ENCODE measurements at places on chromosomes 3 and 15.

DNA sequence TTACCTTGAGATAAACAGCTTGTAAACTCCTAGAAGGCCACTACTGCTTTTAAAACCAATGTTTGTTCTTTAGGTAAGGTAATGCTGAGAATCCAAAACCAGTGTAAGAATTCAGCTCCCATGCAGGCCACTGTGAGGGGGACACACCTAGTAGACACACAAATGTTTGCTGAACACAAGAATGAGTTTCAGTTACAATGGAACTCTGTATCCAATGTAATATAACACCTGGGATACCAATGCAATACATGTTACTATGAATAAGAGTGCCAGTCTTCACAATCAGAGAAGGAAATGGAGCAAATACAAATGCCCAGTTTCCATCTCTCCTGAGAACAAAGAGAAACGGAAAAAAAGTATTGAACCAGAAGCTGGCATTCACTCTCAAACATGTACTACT lies 65.9 kb downstream of the IGF2BP2 start:
- DNase-seq = peak; percentile 31

DNA sequence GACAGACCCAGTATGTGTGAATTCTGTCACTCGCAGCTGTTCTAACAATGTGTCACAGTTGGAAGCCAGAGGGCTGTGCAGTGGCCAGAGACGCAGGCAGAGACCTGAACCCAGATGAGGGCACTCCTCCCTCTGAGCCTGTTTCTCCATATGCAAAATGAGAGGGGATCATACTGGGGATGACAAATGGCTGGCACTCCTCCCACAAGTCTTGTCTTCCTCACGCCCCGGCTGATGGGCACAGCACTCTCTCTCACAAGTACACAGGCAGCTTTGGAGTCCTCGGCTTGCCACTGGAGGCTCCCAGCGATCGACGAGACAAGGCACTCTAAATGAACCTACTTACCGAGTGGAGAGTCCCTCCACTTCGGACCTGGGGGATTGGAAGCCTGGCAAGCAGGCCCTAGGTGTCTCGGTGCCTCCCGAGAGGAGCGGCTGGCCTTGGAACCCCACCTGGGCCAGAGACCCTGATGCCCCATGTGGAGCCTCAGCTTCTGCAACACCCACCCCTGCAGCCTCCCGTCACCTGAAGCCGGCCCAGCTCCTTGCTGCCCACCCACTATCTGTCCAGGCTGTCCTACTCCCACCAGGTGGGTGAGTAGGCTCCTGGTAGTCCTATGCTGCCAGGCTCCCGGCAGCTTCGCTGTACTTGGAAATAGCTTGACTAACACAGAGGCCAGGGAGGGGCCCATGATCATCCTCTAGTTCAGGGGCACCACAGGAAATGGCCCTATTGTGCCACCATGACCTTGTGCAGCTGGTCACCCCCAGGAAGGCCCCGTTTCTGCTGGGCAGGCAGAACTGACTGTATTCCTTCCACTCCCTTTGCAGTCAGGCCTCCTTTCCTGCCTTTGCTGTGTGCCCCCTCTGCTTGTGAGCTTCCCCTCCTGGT lies 65.0 kb upstream of the IQSEC1 start:
- DNase-seq = no peak

GRCh38 chr3:122560680-122561079 lies 3.4 kb downstream of the PARP9 start:
- peak; percentile 80 for DNase-seq

- DNase-seq = peak; percentile 63
Measured at GRCh38 chr3:57151021-57151449, 14.1 kb downstream of the IL17RD start.

DNA sequence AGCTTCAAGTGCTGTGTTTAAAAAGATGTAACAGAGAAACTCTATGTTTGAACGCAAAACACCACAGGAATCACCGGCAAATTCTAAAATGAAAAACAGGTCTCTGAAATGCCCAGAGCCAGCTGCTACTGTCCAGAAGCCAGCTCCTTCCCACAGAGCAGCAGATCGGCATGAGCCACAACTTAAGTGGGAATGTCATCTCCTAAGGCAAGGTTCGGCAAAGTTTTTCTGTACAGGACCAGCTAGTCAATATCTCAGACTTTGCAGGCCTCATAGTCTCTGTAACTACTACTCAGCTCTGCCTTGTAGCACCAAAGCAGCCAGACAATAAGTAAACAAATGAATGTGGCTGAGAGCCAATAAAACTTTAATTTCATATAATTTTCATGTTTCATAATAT lies 4.9 kb downstream of the PLOD2 start:
- DNase-seq = peak; percentile 37

GRCh38 chr3:17473761-17474160 lies 268.7 kb downstream of the TBC1D5 start:
- DNase-seq = peak; percentile 30

DNA sequence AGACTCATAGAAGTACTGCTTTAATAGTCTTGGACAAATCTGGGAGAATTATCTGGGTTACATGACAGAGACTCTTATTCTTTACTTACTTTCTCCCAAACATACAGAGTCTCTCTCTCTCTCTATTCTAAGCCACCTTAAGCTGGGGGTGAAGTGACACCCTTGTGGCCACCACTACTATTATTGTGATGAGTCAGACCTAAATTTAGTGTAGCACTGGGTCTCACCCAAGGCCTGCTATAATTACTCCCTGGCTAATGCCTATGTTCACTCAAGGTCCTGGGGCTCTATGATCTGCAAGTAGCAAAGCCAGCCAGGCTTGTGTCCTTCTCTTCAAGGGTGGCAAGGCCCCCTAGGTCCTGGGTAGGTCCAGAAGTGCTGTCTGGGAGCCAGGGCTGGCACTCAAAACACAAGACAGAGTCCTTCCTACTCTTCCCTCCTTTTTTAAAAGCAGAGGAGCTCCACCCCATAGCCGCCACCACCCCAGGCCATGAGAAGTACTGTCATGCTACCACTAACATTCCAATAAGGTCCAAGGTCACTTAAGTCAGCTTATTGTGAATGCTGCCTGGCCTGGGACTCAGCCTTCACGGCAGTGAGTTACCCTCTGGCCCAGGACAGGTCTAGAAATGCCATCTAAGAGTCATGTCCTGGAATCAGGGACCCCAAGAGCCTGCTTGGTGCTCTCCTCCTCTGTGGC lies 183.6 kb downstream of the POLQ start:
- no peak for DNase-seq

DNA sequence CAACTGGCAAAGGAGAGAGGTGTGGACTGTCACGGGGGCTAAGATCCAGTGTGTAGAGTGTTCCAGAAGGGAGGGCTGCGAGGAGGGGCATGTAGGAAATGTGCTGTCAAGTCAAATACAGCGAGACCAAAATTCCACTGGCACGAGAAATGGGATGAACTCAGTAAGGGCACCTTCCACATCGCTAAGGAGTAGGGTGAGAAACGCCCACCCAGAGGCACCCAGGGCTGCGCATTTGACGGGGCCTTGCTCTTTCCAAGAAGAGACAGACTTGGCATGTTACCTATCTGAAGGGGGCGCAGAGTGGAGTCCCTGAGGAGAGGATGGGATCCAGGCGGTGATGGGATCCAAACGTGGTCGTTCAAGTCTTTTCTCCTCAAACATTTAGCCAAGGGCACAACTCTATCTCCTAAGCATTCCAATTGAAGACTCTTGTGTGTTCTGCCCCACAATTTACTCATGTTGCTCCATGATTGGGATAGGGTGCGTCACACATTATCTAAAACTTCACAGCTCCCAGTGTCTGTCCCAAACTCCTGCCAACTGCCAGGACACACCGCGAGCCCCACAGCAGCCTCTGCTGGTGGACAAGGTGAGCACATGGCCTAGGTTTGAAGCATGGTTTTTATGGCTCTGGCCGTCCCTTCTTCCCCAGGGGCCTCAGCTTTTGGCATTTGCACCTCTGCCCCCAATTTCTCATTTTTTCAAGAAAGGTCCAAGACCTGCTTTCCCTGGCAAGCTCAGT lies 7.6 kb downstream of the SELENOS start:
- no peak for DNase-seq

DNA sequence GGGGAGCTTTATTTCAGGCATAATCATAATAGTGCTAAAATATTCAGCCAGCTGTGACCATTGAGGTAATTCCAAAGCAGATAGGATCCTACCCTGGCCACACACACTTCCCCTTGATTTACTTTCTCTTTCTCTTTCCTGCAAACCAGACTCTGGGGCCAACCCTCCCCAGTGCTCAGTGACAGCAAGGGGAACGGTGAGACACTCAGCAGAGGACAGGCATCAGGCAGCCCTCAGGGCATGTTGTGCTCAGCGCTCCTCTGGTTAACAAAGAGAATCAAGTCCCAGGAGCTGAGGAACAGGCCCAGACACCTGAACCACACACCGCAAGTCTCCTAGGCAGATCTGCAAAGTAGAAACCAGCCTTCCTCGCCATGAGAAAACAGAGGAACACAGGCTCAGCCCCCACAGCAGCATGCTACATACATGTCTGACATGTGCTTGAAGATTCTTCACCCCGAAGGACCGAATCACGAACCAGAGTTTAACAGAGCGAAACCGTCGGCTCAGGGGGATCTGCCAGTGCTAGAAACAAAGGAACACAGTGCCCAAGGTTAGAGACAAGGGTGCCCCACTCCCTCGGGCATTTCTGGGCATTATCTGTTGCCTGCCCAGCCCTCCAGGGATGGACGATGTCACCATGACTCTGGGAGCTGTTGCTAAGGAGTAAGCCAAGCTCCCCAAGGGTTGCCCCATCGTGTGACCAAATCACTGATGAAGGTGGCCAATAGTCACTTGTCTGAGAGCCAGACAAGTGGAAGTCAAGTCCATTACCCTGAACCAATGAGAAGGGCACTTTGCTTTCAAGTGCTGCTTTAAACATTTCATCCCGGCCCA lies 17.5 kb downstream of the HDC start:
- no peak for DNase-seq

GRCh38 chr3:183211352-183211751 lies 41.7 kb upstream of the B3GNT5 start:
- DNase-seq = peak; percentile 70

DNA sequence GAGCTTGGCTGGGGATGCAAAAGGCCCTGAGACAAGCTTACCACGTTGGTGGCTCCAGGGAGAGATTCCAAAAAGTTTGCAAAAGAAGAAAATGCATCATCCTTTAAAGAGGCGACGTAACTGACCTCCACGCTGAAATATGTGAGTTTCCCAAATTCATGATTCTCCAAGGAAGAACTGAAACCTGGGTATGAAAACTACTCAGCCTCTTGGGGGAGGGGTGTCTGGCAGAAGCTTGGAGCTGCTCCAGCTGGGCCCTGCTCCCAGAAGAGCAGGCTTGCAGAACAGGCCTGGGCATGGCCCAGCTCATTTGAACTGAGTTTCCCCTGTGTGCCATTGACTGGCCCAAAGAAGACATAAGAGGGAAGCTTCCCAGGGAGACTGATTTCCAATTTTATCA lies 20.5 kb downstream of the CPN2 start:
- no peak for DNase-seq

DNA sequence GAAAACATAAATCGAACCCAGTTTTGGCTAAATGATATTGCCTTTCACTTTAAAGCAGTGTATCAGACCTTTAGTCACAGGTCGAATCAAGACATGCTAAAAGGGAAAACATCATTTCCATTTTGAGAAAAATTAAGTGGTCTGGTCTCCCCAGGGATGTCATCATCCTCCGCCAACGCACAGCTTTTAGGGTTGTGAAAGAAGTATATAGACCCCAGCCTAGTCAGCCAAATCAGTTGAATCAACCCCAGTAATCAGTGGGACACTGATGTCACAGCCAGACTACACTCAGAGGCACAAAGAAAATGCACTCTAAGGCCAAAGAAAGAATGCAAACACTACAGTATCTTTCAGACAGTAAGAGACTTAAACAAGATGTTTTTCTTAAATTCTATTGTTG lies 187.4 kb downstream of the ZIC4 start:
- DNase-seq = no peak

- DNase-seq = peak; percentile 84
Measured at GRCh38 chr15:64897345-64897985, 14.2 kb upstream of the ANKDD1A start.

- DNase-seq = no peak
Measured at GRCh38 chr15:57044072-57044702, 125.7 kb downstream of the TCF12 start.

GRCh38 chr3:185818267-185818875 lies 6.5 kb downstream of the IGF2BP2 start:
- no peak for DNase-seq

- DNase-seq = no peak
Measured at GRCh38 chr3:165839296-165840076, 2.3 kb upstream of the BCHE start.

DNA sequence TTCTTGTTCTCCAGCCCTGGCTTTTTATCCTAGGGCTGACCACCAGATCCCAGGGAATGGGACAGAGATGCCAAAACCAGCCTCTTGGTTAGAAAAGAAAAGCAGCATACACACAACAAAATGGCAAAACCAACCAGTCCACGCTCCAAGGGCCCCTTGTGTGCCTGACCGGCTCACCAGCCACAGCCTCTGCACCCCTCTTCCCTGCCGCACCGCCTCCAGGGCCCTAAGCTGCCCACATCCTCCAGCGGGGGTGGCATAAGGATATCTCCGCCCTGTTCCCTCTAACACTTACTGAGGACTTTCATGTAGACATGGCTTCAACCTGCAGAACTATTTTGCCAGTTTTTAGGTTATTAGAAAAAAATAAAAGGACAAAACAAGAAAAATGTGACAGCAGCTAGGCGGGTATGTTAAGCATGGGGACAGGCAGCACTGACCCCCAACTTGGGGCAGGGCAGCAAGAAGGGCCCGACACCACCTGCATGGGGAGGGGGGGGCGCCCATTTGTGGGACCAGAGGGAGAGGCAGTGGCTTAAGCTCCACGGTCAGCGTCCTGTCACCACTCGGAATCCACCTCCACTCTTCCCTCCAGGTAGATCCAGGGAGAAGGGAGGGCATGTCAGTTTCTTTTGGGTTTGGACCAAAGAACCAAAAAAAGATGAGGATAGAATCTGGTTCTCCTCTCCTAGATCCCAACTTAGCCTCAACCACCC lies 49.1 kb downstream of the DHX30 start:
- no peak for DNase-seq

DNA sequence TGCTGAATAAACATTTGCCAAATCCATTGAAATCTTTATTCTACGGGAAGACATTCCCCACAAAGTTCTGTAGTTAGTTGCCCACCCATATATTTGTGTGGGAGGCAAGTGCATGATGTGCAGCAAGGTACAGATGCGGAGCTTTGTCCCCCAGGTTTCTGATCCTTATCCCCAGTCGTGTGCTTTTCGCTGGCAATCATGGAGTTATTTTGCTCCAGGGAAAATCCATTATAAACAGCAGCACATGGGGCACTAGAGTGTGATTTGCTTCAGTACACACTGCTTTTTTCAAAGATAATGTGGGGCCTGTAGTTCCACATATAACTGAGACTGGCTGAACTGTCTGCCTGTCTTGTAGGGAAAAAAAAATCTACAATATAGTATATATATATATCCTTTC lies 132.1 kb downstream of the FEZF2 start:
- DNase-seq = no peak

DNA sequence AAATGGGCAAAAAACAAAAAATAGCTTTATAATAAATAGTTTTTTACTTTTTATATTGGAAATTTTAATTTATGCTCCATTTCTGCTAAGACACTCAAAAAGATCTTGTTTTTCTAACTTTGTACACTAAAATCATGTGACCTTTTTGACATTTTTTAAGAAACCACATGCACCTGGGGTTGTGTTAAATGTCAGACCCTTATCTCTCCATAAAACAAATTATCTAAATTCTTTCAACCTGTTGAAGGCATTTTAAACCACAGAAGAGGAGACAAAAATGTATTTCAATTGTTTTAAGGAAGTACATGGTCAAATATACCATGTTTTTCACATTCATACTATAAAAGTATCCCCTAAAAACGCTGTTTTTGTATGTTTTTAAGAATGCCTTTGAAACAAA lies 29.2 kb downstream of the IFT80 start:
- no peak for DNase-seq

Data from dermis blood vessel endothelial cell (primary cell).